ENCODE measurements at places on chromosomes 13 and 19. TPM values are rescaled to one million over a fixed set of nuclear protein-coding genes. Genes with fewer than 3 reads are reported as not detected.
A peak's percentile ranks its signal among the peaks of the same experiment; 100 is the strongest.

DNA sequence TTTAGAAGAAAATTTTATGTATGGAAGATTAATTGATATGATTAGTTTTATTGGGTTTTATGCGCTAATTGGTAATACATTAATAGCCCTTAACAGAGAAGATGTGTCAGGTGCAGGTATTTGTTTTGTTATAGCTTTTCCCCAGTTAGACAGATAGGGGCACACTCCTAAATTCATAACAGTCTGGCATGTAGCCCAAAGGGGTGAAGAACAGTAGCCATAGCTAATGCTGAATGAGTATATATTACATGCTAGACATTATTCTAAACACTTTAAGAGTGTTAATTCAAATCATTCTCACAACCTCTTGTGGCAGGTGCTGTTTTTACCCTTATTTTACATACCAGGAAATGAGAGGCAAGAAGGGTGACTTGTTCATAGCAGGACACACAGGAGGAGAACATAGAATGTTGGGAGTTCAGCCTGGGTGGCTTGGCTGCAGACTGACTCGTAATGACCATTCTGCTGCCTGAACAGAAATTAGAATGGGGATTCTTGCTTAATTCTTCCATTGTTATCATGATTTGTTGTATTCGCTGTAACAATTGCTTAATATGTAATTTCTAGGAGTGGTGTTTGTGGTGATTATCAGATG is 20.1 kb downstream of the PCCA start:
- peak; percentile 41 for DNase-seq

NBEA gene
- total RNA-seq: 14.3 TPM

GRCh38 chr13:113148407-113148806 is 10.0 kb upstream of the PROZ start:
- no peak for DNase-seq

DNA sequence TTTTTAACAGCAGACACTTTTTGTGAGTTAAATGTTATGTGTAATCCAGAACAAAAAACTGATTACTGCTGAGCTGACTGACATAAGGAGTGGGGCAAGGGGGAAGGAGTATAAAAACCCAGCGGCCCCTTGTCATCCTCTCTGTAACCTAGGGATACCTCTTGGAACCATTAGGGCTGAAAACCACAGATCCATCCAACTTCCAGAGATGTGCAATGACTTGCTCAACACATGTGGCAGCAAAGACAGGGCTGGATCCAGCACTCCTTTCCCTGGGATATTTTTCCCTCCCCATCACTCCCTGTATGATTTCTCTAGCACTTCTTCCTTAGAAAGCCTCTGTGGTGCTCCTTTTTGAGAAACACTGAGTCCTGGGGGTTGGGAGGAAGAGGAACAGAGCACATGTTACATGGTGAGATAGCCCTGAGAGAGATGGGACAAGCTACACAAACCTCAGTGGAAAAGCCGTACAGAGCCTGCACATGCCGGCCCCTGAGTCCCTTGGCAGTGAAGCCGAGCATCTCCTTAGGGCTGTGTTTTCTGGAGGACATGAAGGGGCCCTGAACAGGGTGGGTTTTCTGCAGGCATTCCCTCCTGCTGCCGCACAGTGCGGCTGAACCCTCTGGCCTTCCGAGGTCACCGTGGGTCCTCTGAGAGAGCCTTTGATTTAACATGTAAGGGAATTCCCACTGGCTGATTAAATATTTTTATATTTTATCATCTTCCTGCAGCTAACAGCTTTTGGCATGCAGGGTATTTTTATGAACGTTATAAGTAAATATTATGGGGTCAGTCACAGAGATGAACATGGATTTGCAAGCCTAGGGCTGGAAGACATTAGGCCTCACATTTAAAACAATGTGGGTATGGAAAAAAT is 219.9 kb downstream of the COG6 start:
- DNase-seq: peak; percentile 24

LENG1 gene
- total RNA-seq: not detected

- no peak for DNase-seq
Observed at GRCh38 chr13:72314210-72314609, 413.2 kb downstream of the MZT1 start.

- DNase-seq: peak; percentile 58
Observed at GRCh38 chr13:40992678-40993518, 26.2 kb downstream of the ELF1 start.

SIAH3 gene
- 0.55 TPM for total RNA-seq

DNA sequence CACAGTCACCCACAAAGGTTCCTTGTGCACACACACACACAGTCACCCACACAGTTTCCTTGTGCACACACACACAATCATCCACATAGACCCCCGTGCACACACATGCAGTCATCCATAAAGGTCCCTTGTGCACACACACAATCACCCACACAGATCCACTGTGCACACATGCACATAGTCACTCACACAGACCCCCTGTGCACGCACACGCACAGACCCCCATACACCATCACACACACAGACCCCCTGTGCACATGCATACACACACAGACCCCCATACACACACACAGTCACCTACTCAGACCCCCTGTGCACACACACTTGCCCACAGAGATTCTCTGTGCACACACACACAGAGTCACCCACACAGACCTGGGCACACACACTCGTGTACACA is 107.1 kb downstream of the HSPH1 start:
- DNase-seq: no peak

SIGLECL1 gene
- not detected for total RNA-seq

- DNase-seq: peak; percentile 2
Observed at GRCh38 chr13:53301449-53301848, 272.8 kb downstream of the OLFM4 start.

DNA sequence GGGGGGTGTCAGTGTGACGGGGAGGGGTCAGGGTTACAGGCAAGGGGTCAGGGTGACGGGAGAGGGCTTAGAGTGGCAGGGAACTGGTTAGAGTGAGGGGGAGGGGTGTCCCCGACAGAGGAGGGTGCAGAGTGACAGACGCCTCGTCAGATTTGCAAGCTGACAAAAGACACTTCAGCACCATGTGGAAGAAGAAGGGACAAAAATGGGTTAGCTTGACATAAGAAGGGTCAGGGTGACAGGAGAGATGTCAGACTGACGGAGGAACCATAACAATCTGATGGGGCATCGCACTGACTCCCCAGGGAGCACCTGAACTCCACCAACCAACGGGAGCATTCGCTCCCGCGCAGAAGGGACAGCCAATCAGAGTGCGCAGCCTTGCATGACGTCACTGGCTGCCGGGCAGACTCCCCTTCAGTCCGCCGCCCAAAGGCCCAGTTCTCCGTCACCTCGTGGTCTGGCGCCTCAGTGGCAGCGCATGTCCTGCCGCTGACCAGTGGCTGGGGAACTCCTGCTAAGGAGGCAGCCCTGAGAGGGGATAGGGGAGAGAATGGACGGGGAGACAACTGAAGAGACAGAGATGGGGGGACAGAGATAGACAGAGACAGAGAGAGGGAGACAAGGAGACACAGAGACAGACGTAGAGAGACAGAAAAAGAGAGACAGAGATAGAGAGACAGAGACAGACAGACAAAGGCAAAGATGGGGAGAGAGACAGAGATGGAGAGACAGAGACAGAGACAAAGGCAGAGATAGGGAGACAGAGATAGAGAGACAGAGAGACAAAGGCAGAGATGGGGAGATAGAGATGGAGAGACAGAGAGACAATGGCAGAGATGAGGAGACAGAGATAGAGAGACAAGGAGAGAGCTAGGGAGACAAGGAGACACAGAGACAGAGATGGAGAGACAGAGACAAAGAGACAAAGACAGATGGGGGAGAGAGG is 30.2 kb downstream of the C19orf81 start:
- peak; percentile 79 for DNase-seq

Measured in stomach (tissue), 19 donors.